Right lobe of liver (tissue), 6 donors: ENCODE measurements at places on chromosomes 12 and 14.

DNA sequence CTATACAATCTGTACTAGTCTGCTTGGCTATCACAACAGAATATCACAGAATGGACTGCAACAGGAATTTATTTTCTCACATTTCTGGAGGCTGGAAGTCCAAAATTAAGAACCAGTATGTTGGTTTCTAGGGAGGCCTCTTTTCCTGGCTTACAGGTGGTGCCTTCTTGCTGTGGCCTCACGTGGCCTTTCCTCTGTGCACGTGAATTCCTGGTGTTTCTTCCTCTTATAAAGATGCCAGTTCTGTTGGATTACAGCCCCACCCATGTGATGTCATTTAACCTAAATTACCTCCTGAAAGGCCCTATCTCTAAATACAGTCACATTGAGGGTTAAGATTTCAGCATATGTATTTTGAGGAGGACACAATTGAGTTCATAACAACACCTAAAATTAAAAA, 32.1 kb upstream of the C2CD5 start:
- H3K4me1 ChIP-seq = no peaks in the 10 kb centered on the region
- H3K27ac ChIP-seq = no peak overlapping the region
- no peaks in the 10 kb centered on the region for H3K36me3 ChIP-seq
- no peak for DNase-seq
- no peak overlapping the region for H3K4me3 ChIP-seq
- no peaks in the 10 kb centered on the region for H3K27me3 ChIP-seq

DNA sequence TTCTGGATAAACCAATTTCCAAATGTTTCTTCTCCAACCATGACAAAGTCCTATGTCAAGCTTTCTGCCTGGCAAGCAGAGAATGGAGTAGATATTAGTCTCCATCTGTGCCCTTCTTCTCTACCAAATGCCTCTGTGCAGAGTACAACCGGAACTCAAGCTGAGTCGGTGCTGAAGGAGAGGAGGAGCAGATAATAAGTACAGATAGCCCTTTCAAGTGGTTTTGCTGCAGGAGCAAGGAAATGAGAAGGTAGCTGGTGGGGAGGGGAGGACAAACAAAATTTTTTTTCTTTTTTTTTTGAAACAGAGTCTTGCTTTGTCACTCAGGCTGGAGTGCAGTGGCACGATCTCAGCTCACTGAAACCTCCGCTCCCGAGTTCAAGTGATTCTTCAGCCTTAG, 14.2 kb upstream of the HELB start:
- no peak for DNase-seq
- H3K4me1 ChIP-seq = no peaks in the 10 kb centered on the region
- no peaks in the 10 kb centered on the region for H3K27me3 ChIP-seq
- H3K27ac ChIP-seq = no peak overlapping the region

GRCh38 chr12:77062846-77063461, 2.4 kb downstream of the E2F7 start:
- no peaks in the 10 kb centered on the region for H3K27me3 ChIP-seq
- DNase-seq = no peak
- H3K27ac ChIP-seq = no peak overlapping the region
- no peak overlapping the region for H3K4me3 ChIP-seq

- H3K27ac ChIP-seq = no peak overlapping the region
- H3K4me1 ChIP-seq = no peaks in the 10 kb centered on the region
Measured at GRCh38 chr12:128914908-128915563, 61.8 kb downstream of the GLT1D1 start.

- H3K4me1 ChIP-seq = no peaks in the 10 kb centered on the region
- no peak for DNase-seq
- H3K27me3 ChIP-seq = no peaks in the 10 kb centered on the region
- H3K4me3 ChIP-seq = no peak overlapping the region
Measured at GRCh38 chr12:18382236-18382885, 121.0 kb downstream of the PIK3C2G start.

GRCh38 chr12:94621662-94622359, 28.5 kb downstream of the TMCC3 start:
- peak overlapping the region; percentile 17 for H3K27ac ChIP-seq
- no peaks in the 10 kb centered on the region for H3K4me1 ChIP-seq
- H3K4me3 ChIP-seq = peak overlapping the region; percentile 20
- no peaks in the 10 kb centered on the region for H3K27me3 ChIP-seq
- H3K36me3 ChIP-seq = no peaks in the 10 kb centered on the region

- no peak overlapping the region for H3K27ac ChIP-seq
- no peaks in the 10 kb centered on the region for H3K36me3 ChIP-seq
- H3K4me1 ChIP-seq = no peaks in the 10 kb centered on the region
- no peak overlapping the region for H3K4me3 ChIP-seq
- DNase-seq = no peak
Measured at GRCh38 chr12:65537978-65538377, 259.5 kb downstream of the MSRB3 start.

DNA sequence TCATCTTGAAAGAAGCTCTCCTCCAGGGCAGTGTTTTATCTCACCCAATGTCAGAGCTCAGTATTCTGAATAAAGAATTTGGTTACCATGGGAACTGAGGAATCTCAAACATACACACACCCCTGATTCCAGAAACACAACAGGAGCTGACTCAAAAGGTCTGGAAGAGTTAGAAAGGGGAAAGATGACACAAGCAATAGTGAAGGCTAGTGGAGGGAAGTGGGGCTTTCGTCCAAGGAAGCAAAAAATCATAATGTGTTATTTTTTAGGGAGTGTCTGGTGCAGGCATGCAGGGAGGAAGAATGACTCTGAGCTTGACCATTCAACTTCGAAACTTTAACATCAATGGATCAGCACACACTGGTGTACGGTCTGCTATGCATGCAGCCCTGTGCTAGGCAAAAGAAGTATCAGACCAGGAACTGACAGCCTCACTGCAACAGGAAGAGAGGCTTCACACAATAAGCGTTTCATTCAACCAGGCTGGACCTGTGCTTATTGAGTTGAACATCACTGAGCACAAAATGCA, 20.3 kb downstream of the HEBP1 start:
- no peak overlapping the region for H3K27ac ChIP-seq
- no peak for DNase-seq
- no peaks in the 10 kb centered on the region for H3K4me1 ChIP-seq
- no peak overlapping the region for H3K4me3 ChIP-seq
- H3K36me3 ChIP-seq = peaks cover 5% of the 10 kb centered on the region

- no peaks in the 10 kb centered on the region for H3K27me3 ChIP-seq
- DNase-seq = no peak
- no peaks in the 10 kb centered on the region for H3K36me3 ChIP-seq
- H3K4me1 ChIP-seq = no peaks in the 10 kb centered on the region
- no peak overlapping the region for H3K4me3 ChIP-seq
- H3K27ac ChIP-seq = no peak overlapping the region
Measured at GRCh38 chr14:55071870-55072640, 20.6 kb downstream of the MAPK1IP1L start.

DNA sequence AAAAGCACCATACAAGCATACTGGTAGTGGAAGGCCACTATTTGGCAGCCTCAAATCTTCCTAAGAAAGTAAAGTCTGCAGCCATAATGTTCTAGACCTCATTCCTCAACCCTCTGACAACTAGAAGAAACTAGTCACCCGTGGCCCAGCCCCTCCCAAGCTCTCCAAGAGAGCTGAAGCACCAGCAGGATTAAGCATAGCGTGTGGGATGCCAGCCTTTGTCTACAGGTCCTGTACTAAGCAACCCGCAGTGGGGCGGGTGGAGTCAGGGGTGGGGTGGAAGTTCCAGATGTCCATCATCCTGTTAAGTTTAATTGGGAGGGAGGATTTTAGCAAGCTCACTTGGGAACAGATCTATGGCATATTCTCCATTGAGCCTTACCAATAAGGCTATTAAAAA, 14.2 kb downstream of the SLC11A2 start:
- no peaks in the 10 kb centered on the region for H3K36me3 ChIP-seq
- no peaks in the 10 kb centered on the region for H3K27me3 ChIP-seq
- no peak overlapping the region for H3K27ac ChIP-seq
- no peaks in the 10 kb centered on the region for H3K4me1 ChIP-seq
- no peak for DNase-seq
- no peak overlapping the region for H3K4me3 ChIP-seq

DNA sequence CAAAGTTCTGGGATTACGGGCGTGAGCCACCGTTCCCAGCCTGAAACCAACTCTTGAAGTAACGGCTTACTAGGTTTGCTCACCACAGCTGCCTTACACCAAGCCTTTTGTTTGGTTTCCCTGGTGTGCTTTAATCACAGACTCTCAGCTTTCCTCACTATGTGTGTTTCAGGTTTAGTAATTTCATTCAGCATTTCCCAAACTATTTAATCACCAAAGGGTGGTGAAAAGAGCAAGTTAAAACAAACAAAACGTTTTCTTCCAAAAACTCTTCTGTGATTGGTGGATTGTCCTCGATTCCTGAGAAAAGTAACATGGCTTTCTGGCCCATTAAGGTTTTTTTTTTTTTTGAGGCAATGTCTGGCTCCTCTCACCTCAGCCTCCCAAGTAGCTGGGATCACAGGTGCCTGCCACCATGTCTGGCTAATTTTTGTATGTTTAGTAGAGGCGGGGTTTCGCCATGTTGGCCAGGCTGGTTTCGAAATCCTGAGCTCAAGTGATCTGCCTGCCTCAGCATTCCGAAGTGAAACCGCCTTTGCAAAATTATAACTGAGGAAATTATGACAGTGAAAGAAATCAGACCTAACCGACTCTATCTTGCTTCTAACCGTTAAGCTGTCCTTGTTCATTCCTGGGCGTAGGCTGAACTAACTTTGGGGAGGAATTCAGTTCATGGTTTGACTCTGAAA, 1.5 kb upstream of the ZFYVE26 start:
- H3K4me3 ChIP-seq = no peak overlapping the region
- peaks cover 3% of the 10 kb centered on the region for H3K36me3 ChIP-seq
- no peaks in the 10 kb centered on the region for H3K27me3 ChIP-seq
- H3K4me1 ChIP-seq = no peaks in the 10 kb centered on the region
- no peak for DNase-seq

- H3K36me3 ChIP-seq = peaks cover 27% of the 10 kb centered on the region
- H3K27me3 ChIP-seq = no peaks in the 10 kb centered on the region
- DNase-seq = no peak
- H3K4me3 ChIP-seq = no peak overlapping the region
- H3K4me1 ChIP-seq = no peaks in the 10 kb centered on the region
Measured at GRCh38 chr14:75132382-75133086, 5.7 kb upstream of the NEK9 start.

DNA sequence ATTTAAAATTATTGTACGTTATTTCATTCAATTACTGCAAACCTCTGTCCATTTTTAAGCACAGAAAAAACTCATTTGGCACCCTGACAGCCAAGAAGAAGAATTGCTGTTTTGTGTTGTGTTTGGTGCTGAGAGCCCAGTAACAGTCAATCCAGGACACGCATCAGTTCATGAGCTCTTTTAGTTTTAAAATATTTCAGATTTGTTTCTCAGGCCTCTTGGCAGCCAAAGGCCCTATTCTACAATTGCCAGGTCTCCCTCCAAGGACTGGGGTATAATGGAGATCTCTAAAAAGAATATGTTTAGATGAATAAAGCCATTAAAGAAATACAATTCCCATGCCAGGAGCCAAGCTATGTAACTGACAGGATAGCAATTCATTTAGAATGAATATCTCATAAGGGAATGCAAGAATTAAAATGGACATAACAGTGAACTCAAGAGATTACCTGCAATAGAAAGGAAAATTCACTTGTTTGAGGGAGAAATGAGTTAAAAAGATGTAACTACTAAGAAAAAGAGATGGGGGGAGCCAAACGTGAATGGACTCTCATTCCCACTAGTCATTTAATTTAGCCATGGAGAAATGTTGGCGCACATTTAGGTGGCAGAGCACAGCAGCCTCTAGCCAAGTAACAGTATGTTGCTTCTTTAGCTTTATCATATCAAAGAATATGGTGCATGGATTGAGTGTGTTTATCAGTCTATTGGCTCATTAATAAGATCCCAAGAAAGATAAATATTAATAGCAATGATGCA, 140.6 kb upstream of the PELI2 start:
- DNase-seq = no peak
- no peak overlapping the region for H3K4me3 ChIP-seq
- H3K27ac ChIP-seq = no peak overlapping the region
- H3K4me1 ChIP-seq = no peaks in the 10 kb centered on the region

- no peak for DNase-seq
- no peak overlapping the region for H3K4me3 ChIP-seq
- no peak overlapping the region for H3K27ac ChIP-seq
- no peaks in the 10 kb centered on the region for H3K4me1 ChIP-seq
- no peaks in the 10 kb centered on the region for H3K36me3 ChIP-seq
Measured at GRCh38 chr14:105899071-105899641, 372.8 kb downstream of the TMEM121 start.

GRCh38 chr14:31059152-31059924, 33.2 kb upstream of the STRN3 start:
- no peak overlapping the region for H3K4me3 ChIP-seq
- no peaks in the 10 kb centered on the region for H3K36me3 ChIP-seq
- peak overlapping the region; percentile 79 for H3K27ac ChIP-seq
- H3K4me1 ChIP-seq = no peaks in the 10 kb centered on the region

DNA sequence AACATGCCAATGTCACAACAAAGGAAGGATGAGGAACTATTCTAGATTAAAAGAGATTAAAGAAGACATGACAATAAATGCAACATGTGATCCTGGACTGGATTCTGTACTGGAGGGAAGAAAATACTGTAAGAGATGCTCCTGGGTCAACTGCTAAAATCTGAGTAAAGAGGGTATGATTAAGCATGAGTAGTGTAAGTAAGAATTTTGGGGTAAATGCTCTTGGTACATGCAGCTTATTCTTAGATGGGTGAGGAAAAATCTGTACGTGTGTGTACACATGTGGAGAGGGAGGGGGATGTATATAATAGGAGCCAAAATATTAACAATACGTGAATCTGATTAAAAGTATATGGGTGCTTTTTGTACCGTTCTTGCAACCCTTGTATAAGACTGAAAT, 66.0 kb downstream of the CDC42BPB start:
- H3K4me3 ChIP-seq = no peak overlapping the region
- H3K36me3 ChIP-seq = peaks cover 14% of the 10 kb centered on the region
- no peaks in the 10 kb centered on the region for H3K27me3 ChIP-seq
- H3K27ac ChIP-seq = no peak overlapping the region
- H3K4me1 ChIP-seq = no peaks in the 10 kb centered on the region

DNA sequence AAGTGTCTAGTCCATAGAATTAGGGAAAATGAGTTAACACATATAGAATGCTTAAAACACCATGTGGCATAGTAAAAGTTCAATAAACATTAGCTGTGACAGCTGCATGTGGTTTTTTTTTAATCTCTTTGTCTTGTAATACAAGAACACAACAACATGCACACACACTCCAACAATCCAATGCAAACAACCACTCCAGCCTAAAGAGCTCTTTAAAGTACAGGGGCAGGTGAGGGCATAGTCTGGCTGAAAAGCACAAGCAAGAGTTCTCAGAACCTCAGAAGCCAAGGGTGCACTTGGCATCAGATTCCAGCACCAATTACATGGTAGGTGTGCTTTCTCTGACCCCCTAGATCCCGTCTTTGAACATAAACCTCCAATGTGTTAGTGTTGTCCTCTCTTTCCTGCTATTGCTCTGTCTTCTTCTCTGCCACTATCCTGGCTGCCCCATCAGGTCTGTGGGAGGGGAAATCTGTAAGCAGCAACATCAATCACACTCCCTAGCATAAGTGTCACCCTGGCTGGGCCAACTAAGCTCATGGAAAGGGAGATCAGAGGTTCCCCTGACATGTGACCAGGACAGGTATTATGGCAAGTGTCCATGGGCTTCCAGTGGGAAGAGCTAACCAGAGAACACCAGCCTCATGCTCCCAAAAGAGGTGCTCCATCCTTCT, 91.0 kb downstream of the SLC8A3 start:
- H3K27me3 ChIP-seq = no peaks in the 10 kb centered on the region
- no peaks in the 10 kb centered on the region for H3K36me3 ChIP-seq
- no peaks in the 10 kb centered on the region for H3K4me1 ChIP-seq
- no peak overlapping the region for H3K27ac ChIP-seq
- DNase-seq = no peak

- peaks cover 23% of the 10 kb centered on the region for H3K4me1 ChIP-seq
- H3K36me3 ChIP-seq = peaks cover 13% of the 10 kb centered on the region
- H3K27me3 ChIP-seq = no peaks in the 10 kb centered on the region
Measured at GRCh38 chr14:95210699-95211098, 53.4 kb upstream of the DICER1 start.
